ENCODE measurements at places on chromosomes 1 and 21. TPM values are rescaled to one million over a fixed set of nuclear protein-coding genes. Genes with fewer than 3 reads are reported as not detected.

- no peak for DNase-seq
These were observed 36.1 kb upstream of the PADI2 start for GRCh38 chr1:17155257-17155920.

- DNase-seq = no peak
These were observed 87.8 kb downstream of the NAV1 start for GRCh38 chr1:201626629-201627275.

- no peak for DNase-seq
These were observed 564.5 kb upstream of the PTBP2 start for GRCh38 chr1:96157101-96157500.

DNA sequence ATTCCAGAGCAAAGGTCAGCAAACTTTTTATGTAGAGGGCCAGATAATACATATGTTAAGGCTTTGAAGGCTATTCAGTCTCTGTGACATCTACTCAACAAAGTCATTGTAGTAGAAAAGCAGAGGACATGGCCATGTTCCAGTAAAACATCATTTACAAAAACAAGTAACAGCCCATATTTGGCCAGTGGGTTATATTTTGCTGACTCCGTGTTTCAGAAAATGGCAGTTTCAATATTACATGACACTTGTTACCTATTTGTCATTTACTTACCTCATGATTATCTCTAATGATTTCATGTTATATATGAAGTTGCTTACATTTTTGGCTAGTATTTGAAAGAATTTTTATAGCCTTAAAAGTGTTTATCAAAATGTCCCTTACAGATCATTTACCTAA, 117.4 kb upstream of the B3GALT2 start:
- no peak for DNase-seq

Gene CGN
- polyA plus RNA-seq = 37.5 TPM

GRCh38 chr1:97781762-97782337, 139.0 kb downstream of the DPYD start:
- DNase-seq = no peak

DNA sequence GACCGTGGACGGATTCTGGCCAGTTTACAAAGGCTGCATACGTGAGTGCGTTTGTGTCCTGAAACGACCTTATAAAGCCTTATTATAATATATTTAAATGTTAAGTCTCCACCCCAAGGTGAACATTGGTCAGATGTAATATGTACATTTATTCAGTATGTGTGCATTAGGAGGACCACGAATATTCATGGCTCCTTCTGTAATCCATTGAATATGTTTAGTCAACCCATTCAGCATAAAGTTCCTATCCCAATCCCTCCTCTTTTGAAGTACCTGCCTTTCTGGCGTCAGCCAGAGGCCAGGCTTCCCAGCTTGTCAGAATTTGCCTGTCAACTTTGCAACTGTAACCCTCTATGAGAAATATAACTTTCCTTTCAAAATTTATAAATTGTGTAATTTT, 10.4 kb upstream of the FLG start:
- no peak for DNase-seq

Measured in right renal pelvis (tissue), 4 donors.